ENCODE measurements at places on chromosomes 7 and 10.
A peak's percentile ranks its signal among the peaks of the same experiment; 100 is the strongest.

- DNase-seq: no peak
Measured at GRCh38 chr10:17076626-17077345, 52.8 kb downstream of the CUBN start.

- no peak for DNase-seq
Measured at GRCh38 chr10:74300666-74301065, 149.6 kb downstream of the ADK start.

GRCh38 chr7:70634610-70635068, 497.3 kb upstream of the GALNT17 start:
- peak; percentile 96 for DNase-seq

DNA sequence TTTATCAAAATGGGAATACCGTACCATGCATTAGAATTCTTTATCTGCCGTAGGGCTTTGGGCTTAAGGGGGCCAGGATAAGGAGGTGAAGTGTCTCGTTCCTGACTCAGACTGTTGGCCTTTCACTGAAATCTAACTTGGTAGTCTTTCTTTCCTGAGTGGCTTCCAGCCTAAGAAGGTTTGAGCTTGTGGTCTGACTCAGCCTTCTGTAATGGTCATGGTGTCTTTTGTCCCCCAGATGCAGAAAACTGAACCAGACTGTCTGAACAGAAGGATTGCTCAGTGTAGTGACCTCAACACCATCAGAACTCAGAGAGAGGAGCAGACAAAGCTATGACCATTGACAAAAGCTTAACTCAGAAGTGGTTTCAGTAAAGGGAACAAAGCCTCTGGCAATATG, 39.5 kb downstream of the WNT2 start:
- peak; percentile 93 for DNase-seq

DNA sequence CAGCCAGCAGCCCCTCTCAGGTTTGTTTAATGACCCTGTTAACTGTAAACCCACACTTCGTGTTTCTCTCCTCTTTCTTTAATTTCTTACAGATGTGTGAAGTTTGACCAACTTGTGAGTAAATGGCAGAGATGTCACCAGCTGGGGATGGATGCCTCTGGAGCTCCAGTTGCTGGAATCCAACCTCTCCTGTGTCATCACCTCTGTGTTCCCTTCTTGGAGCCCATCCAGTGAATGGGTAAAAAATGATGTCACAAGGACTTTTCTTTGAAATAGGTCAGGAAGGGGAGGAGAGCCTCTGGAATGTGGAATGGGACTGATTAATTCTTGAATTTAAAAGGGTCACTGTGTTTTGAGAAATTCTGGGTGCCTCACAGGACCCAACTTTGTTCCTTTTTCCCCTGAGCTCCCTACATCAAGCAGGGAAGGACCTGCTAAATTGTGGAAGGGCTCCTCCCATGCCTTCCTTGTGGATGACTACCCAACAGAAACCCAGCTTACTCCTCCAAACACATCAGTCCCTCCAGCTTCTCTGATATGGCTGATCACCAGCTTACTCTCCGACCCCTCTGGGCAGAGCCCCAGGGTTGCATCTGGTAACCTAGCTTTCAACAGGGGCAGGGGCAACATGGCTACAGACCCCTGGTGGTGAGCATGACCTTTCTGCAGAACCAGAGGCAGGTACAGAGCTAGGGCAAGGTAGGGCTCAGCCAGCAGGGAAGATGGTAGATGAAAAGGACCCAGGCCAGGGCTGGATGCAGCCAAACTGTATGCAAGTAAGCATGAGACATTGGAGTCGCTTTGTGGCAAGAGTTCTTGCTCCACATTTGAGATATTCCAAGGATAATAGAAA, 67.5 kb downstream of the STRA8 start:
- no peak for DNase-seq

DNA sequence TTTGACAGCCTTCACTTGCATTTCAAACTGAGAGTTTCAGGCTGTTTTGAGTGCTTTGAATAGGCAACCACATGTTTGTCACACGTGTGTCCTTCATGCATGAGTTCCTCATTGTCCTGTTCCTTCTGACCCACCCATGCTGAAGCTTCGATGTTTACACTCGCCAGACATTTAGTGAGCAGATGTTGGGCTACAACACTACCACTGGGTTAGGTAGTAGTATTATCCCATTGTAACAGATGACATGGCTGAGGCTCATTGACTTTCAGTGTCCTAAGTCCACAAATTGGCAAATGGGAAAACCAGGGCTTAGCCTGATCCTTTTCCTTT, 456.1 kb downstream of the PHTF2 start:
- DNase-seq: no peak

DNA sequence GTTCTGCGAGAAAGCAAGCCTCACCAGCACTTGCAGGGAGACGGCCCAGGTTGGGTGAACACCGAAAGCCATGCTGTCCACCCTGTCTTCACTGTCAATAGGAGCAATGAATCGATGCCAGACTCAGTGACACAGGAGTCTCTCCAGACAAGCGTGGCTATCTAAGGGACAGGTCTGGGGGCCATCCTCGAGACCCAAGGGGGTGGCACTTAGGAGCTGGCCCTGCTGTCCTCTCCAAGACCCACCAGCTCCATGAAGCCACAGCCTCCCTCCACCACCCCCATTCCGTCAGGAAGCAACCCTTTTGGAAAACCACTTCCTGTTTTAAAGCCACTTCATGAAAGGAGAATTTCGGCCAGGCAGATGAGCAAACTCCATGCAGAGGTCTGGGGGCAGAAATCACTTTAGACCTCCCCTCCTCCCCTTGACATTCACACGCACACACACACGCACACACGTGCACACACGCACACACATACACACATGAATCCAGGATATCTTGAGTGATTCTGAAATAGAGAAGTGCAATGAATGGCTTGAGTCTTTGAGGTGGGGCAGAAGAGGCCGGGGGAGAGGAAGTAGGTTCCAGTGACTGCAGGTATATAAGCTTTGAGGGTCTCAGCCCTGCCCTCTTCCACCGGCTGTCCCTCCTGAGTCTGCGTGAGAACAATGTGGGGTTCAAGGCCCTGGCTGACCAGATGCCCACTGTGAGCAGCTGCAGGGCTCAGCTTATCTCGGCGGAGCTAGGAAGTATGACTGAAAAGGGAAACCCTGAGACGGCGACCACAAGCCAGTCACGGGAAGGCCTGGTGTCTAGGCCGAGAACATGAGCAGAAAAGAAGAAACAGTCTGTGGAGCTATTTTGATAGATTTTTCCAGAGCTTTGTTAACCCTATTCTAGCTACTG, 25.0 kb downstream of the RGS10 start:
- DNase-seq: peak; percentile 77

GRCh38 chr7:92625617-92626016, 35.4 kb upstream of the FAM133B start:
- no peak for DNase-seq

GRCh38 chr7:147510923-147511322, 1079.6 kb upstream of the C7orf33 start:
- no peak for DNase-seq

GRCh38 chr10:112343056-112343806, 30.7 kb upstream of the ACSL5 start:
- DNase-seq: no peak

- DNase-seq: no peak
Measured at GRCh38 chr7:68446183-68446582, 1152.1 kb upstream of the AUTS2 start.

GRCh38 chr7:68206946-68207485, 1210.4 kb downstream of the TYW1 start:
- no peak for DNase-seq

GRCh38 chr10:86687750-86688149, 19.4 kb downstream of the LDB3 start:
- DNase-seq: peak; percentile 95

DNA sequence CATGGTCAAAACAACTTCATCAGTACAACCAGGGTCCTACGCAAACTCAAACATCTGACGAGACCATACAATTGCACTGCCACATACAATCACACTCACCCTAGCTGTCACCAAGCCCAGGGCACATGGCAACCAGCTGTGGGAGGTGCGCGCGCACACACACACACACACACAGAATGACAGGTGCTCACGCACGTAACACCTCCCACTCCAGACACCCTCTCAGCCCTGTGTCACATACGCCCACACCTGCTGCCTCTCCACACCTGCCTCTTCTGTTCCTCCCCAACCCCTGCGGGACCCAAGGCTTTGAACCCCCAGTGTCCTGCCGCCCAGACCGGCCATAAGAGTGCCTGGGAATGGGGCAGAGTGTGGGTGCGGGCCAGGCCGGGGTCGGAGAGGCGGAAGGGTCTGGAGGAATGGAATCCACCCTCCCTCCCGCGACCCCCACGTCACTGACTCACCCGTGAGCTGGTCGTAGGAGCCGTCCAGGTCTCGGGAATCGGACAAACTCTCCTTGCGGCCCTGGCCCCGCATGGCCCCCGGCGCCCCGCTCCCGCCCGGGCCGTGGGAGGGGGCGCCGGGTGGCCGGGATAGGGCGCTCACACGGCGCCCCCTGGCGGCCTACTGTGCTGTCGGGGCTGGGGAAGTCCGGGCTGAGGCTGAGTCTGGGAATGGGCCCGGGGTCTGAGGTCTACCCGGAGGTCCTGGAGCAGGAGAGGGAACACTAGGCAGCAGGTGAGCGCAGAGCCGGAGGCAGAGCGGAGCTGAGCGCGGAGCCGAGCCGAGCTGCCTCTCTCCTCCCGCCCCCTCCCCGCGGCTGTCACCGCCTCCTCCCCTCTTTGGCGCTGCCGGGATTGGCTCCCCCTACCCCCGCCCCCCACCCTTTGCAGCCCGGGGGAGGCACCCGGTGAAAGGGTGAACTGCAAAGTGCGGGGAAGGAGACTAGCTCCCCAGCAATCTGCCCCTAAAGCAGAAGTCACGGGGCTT, at the start of gene KCNIP2:
TSS of gene KCNIP2 (minus strand) at position 769 of the 990 bp plus-strand sequence. CDS start at position 537, 232 bp downstream.
- no peak for DNase-seq

DNA sequence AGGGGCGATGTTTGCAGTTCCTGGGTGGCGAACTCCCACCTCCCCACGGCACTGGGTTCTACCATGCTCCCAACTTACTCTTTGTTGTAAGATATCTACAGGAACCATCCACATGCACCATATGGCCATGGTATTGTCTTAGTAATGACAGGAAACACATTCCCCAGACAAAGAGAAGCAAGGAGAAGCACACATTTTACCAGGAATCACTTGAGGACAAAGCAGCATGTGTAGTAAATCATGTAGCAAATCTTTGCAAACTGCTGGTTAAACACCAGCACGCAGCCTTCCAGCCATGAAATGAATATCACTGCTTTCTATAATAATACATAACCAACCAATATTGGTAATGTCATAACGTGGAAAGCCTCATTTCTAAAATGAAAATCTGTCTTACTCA, 101.2 kb downstream of the NRP1 start:
- DNase-seq: no peak

GRCh38 chr10:46516660-46517416, 39.6 kb downstream of the GPRIN2 start:
- peak; percentile 96 for DNase-seq

DNA sequence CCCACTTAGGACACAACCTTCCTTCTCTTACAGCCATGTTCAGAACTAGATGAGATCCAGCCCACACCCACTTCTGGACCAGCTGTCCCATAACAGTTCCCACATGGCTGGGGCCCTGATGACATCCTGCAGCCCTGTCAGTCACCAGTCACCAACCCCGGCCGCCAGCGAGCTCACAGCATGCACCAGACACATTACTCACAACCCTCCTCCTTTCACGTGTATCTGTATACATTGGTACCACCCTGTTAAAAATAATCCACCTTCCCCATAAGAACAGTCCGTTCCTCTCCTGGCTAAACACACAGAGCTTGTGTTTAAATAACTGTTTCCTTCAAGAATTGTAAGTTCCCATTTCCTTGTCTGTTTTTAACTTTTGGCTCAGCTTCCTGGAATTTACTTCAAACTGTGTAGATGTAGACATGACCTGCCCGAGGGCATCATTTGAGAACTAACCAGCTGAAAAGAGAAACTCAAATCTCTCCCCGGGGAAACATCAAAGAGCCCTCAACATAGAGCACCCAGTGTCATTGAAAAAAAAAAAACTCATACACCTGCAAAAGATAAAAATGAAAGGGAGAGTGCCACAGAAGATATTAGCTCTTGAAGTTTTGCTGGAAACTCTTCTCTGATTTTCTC, 26.0 kb upstream of the PRLHR start:
- no peak for DNase-seq

DNA sequence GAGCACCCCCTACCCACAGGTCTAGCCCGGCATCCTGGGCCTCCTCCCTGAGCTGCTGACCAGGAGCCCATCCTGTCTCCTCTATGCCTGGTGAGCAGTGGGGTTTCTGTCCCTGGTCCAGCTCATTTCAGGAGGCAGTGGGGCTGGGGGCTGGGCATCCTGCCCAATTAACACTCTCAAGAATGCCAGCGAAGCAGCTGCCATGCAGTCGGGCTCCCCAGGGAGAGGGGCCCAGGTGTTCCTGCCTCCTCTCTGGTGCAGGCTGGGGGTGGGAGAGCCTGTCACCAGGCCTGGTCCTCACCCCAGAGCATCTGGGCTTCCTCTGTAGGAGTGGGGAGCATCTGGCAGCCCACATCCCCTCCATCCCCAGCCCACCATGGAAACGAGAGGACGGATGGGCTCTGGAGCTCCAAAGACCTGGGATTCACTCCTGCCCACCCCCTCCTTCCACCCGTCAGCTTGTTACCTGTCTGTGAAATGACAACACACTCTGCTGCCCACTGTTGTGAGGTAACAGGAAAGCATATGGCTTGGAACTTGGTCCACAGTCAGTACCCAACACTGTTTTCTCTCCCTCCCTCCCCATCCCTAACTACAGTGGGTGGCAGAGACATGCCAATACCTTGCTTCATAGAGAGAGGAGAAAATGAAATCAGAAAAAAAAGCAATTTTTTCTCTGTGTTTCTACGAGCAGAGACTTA, 69.1 kb downstream of the SLIT1 start:
- DNase-seq: no peak

GRCh38 chr7:140015471-140015970, 47.2 kb downstream of the PARP12 start:
- no peak for DNase-seq

DNA sequence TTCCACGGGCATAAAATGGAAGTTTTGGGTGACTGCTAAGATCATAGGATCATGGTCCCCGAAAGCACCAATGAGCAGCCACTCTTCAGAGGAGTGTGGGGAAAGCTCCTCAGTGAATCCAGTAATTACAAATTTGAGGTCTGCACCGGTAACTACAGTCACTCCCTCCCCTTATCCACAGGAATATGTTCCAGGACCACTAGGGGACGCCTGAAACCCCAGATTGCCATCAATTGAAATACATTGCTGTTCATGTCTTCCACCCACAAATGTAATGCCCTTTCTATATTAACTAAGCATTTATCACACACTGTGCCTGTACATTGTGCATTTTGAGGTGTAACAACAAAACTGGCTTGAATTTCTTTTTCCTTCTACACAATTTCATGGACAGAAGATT, 447.9 kb upstream of the PFKP start:
- DNase-seq: no peak

- DNase-seq: no peak
Measured at GRCh38 chr7:94425546-94425945, 30.9 kb downstream of the COL1A2 start.

- no peak for DNase-seq
Measured at GRCh38 chr7:10672186-10672585, 301.5 kb upstream of the PHF14 start.

- no peak for DNase-seq
Measured at GRCh38 chr7:83957333-83957732, 237.3 kb downstream of the SEMA3A start.
